NCI-H1694 (cell line): ENCODE measurements at places on chromosomes 11 and 22.

- no peak for DNase-seq
These were observed 811.9 kb upstream of the LRRC4C start for GRCh38 chr11:42271306-42271705.

- no peak for DNase-seq
These were observed 365.0 kb upstream of the CHORDC1 start for GRCh38 chr11:90587896-90588295.

DNA sequence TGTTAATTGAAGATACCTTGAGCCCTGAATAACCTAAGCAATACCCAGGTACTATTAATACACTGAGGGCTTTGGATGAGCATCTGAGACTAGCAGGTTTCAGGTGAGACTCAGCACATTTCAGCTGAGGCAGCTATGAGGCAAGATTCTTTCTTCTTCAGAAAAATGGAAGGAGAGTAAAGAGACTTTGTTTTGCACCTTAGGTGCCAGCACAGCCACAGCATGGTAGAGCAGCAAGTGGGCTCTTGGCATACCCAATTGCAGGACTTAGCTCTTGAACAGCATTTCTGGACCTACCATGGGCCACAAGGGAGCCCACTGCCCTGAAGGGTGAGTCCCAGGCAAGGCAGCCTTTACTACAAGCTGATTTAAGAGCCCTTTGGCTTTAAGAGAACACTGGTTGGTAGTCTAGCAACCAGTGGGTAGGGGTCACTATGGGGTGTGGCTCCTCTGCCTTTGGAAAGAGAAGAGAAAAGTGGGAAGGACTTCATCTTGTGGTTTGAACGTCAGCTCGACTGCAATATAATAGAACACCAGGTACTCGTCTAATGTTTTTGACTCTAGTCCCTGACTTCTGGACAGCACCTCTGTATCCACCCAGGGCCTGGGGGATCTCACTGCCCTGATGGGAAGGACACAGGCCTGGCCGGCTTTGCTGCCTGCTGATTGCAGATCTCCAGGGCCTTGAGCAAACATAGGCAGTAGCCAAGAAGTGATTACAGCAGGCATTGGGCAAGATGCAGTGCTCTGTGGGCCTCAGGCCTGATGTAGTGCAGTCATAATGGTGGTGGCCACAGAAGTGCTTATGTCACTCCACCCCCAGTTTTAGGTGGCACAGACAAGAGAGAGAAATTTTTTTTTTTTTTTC lies 73.3 kb downstream of the GLYATL1 start:
- DNase-seq = no peak

- DNase-seq = no peak
These were observed 4.5 kb downstream of the GSTP1 start for GRCh38 chr11:67588136-67588503.
